ENCODE measurements at places on chromosomes 4 and X.

DNA sequence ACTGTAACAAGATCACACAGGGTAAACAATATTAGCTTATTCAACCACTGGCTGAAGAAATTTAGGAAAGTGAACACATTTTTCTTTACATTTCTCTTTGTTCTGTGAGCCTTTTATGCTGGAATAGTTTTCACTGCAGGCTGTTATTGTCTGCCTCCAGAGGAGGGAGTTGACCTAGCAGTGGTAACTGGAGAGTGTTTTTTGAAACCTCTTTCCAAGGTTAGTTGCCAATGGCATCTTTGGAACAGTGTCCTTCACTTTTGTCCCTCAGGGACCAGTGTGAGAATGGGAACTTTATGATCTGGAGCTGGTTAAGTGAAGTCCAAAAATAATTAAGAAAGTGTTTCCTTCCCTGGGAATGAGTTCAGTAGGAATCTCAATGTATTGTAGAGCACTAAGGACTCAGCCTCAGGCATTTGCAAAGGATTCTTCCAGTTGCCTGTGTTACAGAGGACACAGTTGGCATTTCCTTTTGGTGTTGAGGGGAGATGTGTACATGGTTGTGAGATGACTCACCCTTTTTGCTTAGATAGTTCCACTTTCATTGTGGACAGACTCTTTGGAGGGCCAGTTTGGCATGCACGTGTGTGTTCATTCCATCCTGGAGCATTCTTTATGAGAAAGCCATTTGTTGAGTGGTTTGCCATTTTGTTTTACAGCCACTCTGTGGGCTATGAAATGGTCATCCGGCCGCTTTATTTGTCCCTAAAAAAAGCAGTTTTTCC is 61.3 kb downstream of the AR start:
- DNase-seq, result no peak

DNA sequence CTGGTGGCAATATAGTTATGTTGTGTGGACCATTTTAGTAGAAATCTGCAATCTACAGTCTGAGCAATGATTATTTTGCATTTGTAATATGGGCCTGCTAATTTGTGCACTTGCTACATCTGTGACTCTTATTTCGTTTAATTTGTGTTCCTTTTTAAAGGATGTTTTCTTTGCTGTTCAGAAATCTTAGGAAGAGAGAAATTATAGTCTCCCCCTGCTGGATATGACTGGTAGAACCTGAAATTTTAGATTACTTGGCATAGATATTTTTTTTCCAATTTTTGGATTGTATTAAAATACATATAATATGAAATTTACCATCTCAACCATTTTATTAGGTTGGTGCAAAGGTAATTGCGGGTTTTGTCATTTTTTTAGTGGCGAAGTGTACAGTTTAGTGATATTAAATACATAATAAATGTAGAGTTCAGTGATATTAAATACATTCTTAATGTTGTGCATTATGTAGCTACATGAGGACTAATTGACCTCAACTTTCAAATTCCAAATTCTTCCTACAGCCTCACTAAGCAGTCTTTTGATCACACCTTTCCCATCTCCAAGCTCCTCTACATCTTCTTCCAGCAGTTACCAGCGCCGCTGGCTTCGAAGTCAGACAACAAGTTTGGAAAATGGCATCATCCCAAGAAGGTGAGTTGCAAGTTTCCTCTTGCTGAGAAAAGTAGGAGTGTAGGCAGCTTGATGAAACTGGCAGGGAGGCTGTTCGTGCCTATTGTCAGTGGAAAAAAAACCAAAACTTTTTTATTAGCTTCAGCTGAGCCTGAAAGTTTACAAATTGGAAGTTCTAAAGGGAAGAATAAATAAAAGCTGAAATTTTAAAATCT is 82.2 kb downstream of the FNIP2 start:
- no peak for DNase-seq

DNA sequence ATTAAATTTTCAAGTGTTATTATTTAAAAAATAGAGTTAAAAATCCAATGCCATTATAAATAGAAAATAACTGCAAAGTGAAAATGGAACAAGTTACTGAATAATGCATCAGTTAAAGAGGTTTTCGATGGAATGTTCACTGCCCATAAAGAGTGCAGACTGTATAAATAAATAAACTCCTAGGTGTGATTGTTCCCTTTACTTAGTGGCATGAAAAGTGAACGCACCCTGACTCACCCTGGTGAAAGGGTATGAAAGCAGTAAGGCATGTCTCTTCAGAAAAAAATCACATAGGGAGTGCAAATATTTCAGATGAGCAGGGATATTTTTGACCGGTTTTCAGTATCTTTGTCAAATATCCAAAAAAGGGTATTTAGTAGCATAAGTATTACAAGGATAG is 387.8 kb downstream of the DCAF12L2 start:
- no peak for DNase-seq

- no peak for DNase-seq
Observed at GRCh38 chrX:18983666-18984380, at the start of gene PHKA2. Gene PHKA2, minus strand, starts transcription at chrX:18984114. Its CDS starts 182 bp downstream, at chrX:18983932.

GRCh38 chr4:8188743-8189550 is 10.1 kb upstream of the SH3TC1 start:
- no peak for DNase-seq

DNA sequence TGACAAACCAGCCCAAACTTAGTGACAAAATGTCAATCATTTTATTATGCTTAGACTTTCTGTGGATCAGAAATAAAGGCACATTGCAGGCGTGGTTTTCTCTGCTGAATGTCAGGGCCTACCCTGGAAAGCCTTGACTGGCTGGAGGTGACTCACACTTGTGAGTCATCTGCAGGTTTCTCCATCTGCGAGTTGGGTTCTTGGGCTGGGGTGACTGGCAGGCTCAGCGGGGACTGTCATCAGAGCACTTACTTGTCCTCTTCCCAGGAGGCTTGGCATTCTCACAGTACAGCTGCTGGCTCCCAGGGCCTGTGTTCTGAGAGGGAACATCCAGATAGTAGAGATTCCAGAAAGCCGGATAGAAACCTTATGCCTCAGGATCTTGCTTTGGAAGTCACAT is 153.8 kb upstream of the AGA start:
- DNase-seq, result no peak

GRCh38 chrX:12989461-12989860 is 14.6 kb downstream of the TMSB4X start:
- no peak for DNase-seq
